Foreskin keratinocyte (primary cell): ENCODE measurements at places on chromosomes 5 and 9. TPM values are rescaled to one million over a fixed set of nuclear protein-coding genes. Genes with fewer than 3 reads are reported as not detected.

GABRB2 gene
- total RNA-seq: not detected in 2 replicates

SV2C gene
- under 0.01 and 0.11 TPM in 2 replicates for total RNA-seq

ENHO gene
- total RNA-seq: not detected in 2 replicates

PRSS3 gene
- total RNA-seq: 89.9 and 199 TPM in 2 replicates

PCDHGA11 gene
- 1.7 and 2.7 TPM in 2 replicates for total RNA-seq

CDC14B gene
- 13.2 and 14.6 TPM in 2 replicates for total RNA-seq

PCDHB13 gene
- 0.07 TPM in 1 of 2 replicates, not detected in the other for total RNA-seq

SLC34A3 gene
- total RNA-seq: not detected in 2 replicates

ANKRD34B gene
- total RNA-seq: not detected in 2 replicates

SHLD3 gene
- 2.3 and 2.4 TPM in 2 replicates for total RNA-seq

IL13 gene
- total RNA-seq: not detected in 2 replicates

MOB3B gene
- 27.7 and 35.0 TPM in 2 replicates for total RNA-seq

KCNN2 gene
- 0.11 and 0.14 TPM in 2 replicates for total RNA-seq

MAPK9 gene
- 26.4 and 30.3 TPM in 2 replicates for total RNA-seq

AIF1L gene
- total RNA-seq: 4.4 and 4.9 TPM in 2 replicates

PCDHB8 gene
- total RNA-seq: not detected in 2 replicates

LMX1B gene
- 1.1 and 1.2 TPM in 2 replicates for total RNA-seq

LTC4S gene
- 0.60 and 0.71 TPM in 2 replicates for total RNA-seq

BAAT gene
- 0.04 TPM in 1 of 2 replicates, not detected in the other for total RNA-seq

BRINP1 gene
- 0.04 and 0.07 TPM in 2 replicates for total RNA-seq

IFNK gene
- 55.8 and 72.0 TPM in 2 replicates for total RNA-seq

YTHDC2 gene
- total RNA-seq: 22.3 and 22.9 TPM in 2 replicates

OTULINL gene
- 1.8 and 2.0 TPM in 2 replicates for total RNA-seq
